ENCODE measurements at places on chromosomes 2 and 18.

- DNase-seq = no peak
Observed at GRCh38 chr2:23600346-23600745, 215.4 kb downstream of the KLHL29 start.

DNA sequence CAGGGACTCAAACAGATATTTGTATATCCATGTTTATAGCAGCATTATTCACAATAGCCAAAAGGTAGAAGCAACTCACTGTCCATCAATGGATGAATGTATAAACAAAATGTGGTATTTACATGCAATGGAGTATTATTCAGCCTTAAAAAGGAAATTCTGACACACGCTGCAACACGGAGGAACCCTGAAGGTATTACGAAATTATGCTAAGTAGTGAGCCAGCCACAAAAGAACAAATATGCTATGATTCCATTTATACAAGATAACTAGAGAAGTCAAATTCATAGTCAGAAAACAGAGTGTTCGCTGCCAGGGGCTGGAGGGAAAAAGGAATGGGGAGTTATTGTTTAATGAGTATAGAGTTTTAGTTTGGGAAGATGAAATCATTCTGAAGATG, 61.0 kb upstream of the CDKL4 start:
- DNase-seq = no peak

DNA sequence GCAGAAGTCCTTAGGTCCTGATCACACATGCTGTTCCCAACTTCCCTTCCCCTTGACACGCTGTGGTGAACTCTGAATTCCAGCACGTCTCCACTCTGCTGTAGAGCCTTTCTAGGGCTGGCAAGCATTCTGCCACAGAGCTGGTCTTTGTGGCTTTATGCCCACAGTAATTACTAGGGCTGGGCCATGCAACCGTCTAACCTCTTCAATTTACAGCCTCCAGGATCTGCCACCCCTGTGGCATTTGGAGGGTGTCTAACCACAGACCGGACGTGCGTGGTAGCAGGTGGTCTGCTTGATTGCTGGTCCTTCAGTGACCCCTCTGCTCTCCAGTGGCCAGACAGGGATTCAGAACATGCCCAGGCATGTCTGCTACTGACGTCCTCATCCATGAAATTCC, 43.1 kb upstream of the TGFA start:
- DNase-seq = no peak

- no peak for DNase-seq
Observed at GRCh38 chr2:53842891-53843290, 16.9 kb downstream of the GPR75 start.

DNA sequence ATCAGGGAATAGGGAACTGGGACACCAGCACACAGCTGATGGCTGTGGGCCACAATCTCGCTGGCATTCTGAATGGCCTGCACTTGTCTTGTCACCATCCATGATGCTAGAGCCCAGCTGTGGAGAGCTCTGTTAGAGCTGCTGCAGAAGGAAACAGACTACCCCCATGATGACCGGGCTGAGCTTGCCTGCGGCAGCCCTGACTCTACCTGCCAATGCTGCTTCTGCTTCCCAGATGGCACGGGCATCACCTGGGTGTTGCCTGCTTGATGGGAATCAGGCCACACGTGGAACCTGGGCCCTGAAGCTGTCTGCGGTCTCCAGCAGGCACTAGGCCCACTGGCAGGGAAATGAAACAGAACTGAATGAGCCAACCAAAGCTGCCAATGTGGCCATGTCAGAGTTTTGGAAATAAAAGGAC, 11.2 kb upstream of the DAW1 start:
- DNase-seq = no peak

GRCh38 chr2:208546107-208546506, 139.5 kb downstream of the PTH2R start:
- no peak for DNase-seq

- no peak for DNase-seq
Observed at GRCh38 chr2:176526995-176527901, 258.0 kb downstream of the MTX2 start.

DNA sequence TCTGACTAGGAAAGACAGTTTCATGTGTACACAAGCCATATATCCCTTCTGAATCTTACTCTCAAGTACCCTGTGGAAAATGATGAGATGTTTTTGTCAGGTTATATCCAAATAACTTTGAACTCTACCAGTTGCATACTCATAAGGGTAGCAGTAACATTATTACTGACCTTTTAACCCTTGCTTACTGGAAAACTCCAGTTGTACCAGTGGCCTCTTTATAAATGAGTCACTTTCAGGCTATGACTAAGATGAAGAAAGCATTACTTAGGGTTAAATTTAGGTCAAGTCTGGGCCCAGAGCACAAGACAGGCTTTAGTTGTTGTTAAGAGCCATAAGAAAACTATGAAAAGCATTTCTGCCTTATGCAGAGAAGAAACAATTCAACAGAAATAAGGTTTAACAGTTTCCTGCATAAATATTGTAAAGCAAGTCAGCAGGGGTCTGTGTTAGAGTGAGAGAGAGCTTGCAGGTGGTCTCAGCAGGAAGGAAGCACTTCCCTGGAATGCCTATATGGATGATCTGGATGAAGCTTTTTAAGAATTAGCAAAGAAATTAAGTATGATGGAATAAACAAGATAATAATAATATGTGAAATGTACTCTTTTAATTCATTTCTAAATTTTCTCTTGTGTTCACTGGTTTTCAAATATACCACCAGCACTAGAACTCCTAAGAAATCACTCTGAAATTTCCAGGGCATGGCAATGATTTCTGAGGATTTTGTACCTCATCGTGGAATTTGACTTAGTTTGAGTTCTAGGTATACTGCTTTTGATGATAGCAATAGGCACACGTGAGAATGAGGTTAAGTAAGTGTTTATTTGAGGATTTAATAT, 126.6 kb downstream of the UBE2E3 start:
- no peak for DNase-seq

GRCh38 chr18:56861244-56861643, 210.1 kb downstream of the WDR7 start:
- no peak for DNase-seq

DNA sequence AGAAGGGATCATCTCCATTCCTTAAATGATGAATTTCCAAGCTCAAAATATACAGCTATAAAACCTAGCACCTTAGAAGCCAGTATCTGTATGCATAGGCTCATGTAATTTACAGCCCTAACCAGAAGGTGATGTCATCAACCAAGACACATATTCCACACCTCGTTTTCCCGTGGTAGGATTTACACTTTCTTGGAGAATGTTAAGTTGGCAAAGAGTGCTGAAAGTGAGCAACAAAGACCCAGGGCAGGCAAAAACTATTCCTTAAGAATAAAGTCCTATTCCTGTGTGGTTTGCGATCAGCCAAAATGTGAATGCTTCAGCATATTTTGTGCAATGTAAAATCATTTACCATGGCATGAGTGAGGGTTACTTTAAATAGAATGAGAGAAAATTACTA, 247.1 kb downstream of the OSR1 start:
- no peak for DNase-seq

- no peak for DNase-seq
Observed at GRCh38 chr2:3113122-3113521, 264.5 kb downstream of the EIPR1 start.

DNA sequence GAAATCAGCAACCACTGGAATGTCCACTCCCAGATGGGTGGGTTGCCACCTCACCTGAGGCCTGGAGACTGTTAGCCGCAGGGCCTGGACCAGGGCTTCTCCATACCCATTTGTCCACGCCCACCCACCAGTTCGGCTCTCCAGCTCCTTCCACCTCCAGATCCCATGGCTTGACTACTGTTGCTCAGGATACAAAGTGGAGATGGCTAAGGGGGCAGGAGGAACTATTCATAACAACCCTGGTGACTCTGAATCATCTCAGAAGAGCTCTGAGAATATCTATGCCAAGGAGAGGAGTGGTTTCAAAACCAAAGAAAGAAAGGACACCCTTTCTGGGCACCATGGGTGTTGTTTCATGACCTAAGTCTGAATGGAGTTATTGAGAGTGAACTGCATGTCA, 145.8 kb downstream of the LAMA3 start:
- no peak for DNase-seq

DNA sequence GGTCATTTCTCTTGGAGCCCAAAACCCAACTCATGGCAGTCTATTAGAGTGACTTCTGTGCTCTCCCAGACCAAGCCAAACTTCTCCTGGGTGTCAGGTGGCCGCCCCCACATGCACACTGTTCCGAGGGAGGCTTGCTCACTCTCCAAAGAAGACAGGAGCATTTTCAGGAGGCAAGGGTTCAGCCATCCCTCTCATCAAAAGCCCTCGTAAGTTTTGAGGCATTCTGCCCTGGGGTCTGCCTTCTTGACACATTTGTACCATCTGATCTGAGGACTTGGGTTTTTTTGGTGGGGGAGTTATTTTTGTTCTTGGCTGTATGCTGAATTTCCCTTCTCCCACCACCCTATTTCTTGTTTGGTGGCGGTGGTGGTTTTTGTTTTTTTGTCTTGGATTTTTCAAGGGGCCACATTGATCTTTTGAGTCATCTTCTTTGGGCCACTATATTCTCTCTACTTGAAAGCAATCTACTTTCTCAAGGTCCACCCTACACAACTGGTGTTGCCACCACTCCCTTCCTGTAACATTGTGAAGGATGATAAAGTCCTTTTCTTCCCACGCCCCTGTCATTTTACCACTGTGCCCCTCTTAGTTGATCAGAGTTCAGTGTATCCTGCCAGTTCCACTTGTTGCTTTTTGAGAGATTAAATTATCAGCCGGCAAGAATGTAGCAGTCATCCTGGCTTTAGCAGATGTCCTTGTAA, 255.8 kb downstream of the CYP26B1 start:
- no peak for DNase-seq

DNA sequence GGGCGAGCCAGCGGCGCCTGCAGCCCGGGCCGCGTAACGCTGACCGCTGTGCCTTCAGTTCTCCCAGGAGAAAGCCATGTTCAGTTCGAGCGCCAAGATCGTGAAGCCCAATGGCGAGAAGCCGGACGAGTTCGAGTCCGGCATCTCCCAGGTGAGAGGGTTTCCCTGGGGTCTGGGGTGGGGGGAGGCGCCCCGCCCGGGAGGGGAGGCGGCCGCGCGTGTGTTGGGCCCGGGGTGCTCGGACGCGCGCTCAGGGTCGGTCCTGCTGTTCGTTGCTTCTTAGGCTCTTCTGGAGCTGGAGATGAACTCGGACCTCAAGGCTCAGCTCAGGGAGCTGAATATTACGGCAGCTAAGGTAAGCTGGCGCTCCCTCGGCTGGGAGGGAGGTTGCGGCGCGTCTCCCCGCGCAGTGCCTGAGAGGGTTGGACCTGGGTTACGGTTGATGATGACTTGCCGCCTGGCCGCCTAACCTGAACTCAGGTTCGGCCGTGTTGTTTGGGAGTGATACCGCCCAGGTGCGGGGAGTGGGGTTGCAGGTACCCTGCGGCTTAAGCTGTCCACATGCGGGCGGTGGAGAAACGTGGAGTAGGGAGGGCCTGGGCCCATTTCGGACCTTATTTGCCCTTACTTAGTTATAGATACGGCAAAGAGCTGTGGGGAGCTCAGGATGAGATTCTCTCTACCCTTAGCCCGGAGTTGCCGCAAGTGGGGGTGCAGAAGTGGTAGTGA, 638 bp downstream of the RPS7 start:
- DNase-seq = peak; percentile 21

DNA sequence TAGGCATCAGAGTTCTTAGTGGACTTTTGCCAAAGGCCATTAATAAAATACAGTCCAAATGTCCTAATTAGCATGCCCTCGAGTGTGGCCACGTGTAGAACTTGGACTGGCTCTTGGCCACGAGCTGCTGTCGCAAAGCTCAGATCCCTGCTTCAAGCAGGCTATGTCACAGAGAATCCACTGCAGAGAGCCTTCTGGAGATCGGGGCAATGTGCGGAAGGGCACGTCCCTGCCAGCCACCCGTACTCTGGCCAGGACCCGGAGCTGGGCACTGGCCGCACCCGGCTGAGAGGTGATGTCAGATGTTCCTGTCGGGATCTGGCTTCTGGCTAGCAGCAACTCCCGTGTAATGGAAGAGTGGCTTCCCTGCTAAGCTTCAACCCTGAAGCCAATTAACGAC, 432.7 kb upstream of the ID2 start:
- no peak for DNase-seq

DNA sequence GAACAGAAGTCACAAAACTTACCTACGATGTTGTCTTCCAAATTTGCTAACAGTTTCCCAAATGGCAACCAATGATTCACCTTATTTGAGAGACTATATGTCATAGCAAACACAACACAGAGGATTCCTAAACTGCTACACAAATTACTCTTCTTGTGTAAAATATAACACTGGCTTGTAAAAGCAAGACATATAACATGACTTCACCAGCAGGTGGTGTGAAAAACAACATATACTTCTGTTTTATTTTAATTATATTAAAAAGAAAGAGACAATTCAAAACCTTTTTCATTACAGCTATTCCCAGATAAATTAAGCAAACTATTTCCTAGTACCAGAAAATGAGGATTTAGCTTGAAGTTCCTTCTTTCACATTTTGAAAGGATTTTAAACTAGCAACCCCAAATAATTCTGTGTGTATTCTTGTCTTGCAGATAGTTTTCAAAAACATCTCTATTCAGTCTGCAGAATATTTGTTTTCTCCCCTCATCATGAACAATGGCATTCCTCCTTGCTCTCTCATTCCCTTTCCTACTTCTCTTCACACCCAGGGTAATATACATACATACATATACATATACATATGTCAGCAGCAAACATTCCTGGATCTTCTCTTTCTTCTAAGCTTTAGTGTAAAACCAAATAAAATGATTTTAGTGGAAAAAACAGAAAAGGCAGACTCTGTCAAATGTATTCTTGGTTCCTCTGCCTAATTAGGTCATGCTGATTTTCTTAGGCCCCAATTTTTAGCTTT, 62.1 kb downstream of the SCN3A start:
- no peak for DNase-seq

DNA sequence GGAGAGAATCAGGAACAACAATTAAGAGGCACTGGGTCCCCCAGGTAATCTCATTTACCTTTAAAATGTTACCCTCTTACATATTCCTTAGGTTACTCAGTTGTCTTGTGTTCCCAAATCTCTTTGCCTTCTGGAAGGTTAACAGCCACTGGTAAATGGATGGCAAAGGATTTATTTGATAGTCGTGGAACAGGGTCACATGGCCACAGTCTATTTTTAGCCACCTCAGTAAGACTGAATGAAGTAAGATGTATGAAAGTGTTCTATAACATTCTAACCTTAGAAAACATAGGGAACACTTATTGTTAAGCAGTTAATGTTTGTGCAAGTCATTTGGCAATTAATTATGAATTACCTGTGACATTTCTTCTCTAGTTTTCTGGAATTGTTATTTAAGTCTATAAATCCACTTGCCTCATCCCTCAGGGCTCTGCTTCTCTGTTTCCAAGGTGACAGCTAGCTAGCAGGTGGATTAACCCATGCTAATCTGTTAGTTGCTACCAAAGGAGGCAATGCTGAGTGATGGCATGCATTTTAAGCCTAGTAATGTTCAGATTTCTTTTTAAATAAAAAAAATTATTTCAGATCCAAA, 211.0 kb downstream of the PIK3C3 start:
- no peak for DNase-seq

DNA sequence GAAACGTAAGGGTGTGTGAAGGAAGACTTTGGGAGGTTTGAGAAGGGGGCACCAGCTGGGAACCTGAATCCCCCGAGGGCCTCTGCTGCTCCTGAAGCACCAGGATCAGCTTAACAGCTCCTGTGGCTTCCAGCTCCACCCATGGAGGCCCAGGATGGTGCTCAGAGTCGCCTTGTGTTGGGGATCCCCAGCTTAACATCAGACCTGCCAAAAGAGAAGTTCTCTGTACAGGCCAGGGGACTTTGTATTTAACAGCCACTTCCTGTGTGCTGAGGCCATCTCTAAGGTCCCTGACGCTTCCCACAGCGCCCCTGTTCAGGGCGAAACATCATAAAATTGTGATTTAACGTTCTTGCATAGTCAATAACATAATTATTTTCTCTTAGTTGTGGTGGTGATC, 77.5 kb downstream of the NCK2 start:
- no peak for DNase-seq

- DNase-seq = no peak
Observed at GRCh38 chr2:129759472-129760010, 219.9 kb upstream of the RAB6C start.
